Midbrain (tissue), 1 donor: ENCODE measurements at places on chromosomes 4 and X.

DNA sequence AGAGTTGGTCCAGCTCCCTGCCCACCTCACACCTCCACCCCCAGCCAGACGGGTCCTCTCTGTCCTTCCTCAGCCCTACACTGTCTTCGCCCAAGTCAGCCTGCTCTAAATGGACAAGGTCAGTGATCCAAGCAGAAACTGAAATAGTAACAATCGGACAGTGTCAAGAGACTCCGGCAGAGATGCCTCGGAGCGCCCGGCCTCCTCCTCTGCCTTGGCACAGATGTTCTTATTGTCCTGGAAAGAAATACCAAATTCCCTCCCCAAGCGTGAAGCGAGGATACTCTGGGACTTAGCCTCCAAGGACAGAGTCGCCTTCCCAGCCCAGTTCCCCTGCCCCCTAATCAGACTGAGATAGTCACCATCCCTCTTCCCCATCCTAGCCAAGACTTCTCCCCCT lies 28.5 kb downstream of the UTP14A start:
- DNase-seq = no peak

GRCh38 chr4:151468715-151469696 lies 60.0 kb downstream of the FHIP1A start:
- DNase-seq = no peak

DNA sequence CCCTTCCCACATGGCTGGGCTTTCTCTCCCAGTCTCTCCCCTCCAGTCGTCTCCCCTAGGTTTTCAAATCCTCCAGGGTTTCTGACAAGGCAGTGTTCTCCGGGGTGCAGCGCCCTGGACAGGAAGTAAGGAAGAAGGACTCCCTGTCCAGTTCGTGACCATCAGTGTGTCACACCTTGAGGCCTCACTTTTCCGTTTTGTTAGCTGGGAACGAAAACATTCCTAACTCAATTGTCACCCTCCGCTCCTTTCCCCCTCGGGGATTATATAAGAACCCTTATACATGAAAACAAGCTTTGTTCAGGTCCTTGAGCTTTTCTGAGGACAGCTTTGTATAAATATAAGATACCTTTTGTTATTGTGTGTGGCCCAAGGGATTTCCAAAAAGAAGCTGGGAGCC lies 92.1 kb downstream of the KDR start:
- no peak for DNase-seq

- DNase-seq = no peak
Measured at GRCh38 chrX:106168107-106168506, at the start of gene PWWP3B. PWWP3B (plus strand) TSS chrX:106168305; CDS start chrX:106205433, 37,128 bp downstream.

- peak; percentile 29 for DNase-seq
Measured at GRCh38 chr4:163755013-163755412, 260.5 kb downstream of the TMA16 start.

- DNase-seq = no peak
Measured at GRCh38 chrX:77668391-77669237, 117.4 kb downstream of the ATRX start.

DNA sequence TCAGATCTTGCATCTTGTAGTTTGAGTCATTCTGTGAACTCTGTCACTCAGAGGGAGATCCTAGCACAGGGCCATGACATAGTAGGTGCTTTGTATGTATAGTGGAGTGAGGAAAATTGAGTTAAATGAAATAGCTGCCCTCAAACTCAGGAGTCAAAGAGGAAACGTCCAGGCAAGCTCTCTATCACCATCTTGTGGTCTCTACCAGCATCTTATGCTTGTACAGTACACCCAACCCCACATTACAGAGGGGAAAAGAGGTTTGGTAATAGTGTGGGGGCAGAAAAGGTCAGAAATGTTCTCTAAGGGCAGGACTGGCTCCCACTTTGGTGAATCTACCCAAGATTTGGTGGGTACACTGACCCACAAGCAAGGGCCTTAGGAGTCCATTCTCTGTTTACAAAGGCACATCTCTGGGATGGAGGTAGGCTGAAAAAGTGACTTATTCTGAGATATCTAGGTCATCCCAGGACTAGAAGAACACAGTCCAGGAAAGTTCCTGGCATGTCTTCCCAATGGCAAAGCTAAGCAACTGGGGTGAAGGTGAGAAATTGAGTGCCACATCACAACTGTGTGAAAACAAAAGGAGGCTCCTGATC lies 131.8 kb downstream of the OR13H1 start:
- DNase-seq = no peak

DNA sequence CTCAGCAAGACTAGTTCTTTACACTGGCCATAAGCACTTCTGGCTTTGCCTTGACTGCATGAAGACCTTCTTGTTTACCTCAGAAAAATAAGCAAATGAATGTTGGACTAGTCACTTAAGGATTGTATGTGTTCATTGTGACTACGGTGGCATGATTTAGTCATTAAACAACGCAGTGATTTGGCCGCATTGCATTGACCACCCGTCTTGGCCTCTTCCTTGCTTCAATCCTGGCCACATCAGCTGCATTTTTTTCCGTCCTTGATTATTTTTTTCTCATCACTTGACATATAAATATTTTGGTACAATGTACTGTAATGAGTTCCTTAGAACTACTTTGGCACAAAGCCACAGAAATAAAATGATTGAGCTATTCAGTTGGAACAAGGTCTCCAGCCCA lies 656.2 kb downstream of the RAB28 start:
- no peak for DNase-seq

- no peak for DNase-seq
Measured at GRCh38 chrX:37783305-37783704, 3.4 kb downstream of the CYBB start.

DNA sequence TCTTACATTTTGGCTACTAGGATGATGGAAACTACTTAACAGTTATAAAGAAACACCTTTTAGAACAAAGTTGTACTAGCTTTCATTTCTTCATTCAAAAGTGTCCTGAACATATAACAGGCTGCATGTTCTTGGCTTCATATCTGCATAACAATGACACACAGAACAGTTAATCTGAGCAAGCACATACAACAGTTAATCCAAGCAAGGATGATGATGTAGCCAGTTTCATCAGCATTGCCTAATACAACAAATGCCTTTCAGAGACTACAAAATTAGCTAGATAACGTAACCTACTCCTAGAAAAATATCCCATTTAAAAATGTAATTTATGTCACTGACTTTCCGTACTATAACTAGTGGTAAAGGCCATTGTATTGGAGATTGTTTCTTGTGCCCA lies 182.1 kb downstream of the SCFD2 start:
- no peak for DNase-seq
